CD4-positive, alpha-beta T cell treated with Interleukin-15 for 1 hour (primary cell): ENCODE measurements at places on chromosomes 11 and 22.

DNA sequence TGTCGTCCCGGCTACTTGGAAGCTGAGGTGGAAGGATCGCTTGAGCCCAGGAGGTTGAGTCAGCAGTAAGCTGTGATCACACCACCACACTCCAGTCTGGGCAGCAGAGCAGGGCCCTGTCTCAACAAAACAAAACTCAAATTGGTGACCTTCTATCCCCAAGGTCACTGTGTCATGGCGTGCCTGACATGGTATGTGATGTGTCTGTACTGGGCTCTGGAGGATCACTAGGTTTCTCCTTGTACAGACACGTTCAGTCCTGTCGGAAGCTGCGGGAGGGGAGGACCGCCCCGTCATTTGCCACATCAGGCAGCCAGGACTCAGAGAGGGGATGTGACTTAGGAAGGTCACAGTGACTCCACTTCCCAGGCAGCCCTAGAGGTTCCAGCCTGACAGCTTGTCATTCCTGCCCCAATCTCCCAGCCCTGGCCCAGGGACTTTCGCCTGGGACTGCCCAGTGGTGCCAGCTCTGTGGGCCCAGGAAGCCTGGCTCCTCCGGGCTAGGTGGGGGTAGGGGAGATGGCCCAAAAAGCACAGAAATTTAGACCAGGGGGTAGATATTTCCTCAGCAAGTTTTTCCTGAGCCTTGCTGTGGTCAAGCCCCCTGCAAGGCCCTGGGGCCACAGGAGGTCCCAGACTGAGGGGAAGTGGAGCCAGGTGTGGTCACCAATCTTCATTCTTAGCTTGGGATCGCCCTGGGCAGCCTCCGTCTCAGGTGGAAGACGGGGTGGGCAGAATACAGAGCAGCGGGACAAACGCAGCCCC, 53.2 kb downstream of the TRIOBP start:
- DNase-seq = no peak

GRCh38 chr11:70434813-70435278, 36.5 kb downstream of the CTTN start:
- no peak for DNase-seq

GRCh38 chr11:120722524-120722923, 211.0 kb downstream of the GRIK4 start:
- DNase-seq = no peak

- no peak for DNase-seq
Observed at GRCh38 chr11:117296881-117297280, 5.7 kb downstream of the BACE1-AS start.

GRCh38 chr11:7982582-7983119, 4.5 kb upstream of the EIF3F start:
- DNase-seq = no peak

GRCh38 chr11:66150140-66150539, 80.1 kb downstream of the PACS1 start:
- DNase-seq = no peak

DNA sequence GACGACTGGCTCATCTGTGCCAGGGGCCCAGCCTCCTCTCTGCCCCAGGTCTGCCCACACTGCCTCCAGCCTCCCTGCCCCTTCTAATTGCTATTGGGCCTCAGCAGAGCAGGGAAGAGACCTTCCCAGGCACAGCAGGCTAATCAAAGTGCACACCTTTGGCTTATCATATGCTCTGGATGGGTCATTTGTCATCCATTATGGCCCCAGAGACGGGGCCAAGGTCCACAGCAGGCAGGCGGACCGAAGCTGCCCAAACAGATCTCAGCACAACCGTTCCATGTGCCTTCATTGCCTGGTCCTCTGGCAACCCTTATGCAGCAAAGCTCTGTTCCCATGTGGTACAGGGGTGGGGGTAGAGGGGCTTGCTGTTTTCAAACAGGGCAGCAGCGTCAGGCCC, 66.6 kb downstream of the TP53I11 start:
- no peak for DNase-seq

- DNase-seq = no peak
Observed at GRCh38 chr11:82722231-82722630, 11.4 kb downstream of the FAM181B start.

GRCh38 chr11:6320411-6321155, at the start of gene CAVIN3:
Gene CAVIN3, minus strand, starts transcription at chr11:6320501. Its CDS starts 25 bp downstream, at chr11:6320476.
- no peak for DNase-seq

DNA sequence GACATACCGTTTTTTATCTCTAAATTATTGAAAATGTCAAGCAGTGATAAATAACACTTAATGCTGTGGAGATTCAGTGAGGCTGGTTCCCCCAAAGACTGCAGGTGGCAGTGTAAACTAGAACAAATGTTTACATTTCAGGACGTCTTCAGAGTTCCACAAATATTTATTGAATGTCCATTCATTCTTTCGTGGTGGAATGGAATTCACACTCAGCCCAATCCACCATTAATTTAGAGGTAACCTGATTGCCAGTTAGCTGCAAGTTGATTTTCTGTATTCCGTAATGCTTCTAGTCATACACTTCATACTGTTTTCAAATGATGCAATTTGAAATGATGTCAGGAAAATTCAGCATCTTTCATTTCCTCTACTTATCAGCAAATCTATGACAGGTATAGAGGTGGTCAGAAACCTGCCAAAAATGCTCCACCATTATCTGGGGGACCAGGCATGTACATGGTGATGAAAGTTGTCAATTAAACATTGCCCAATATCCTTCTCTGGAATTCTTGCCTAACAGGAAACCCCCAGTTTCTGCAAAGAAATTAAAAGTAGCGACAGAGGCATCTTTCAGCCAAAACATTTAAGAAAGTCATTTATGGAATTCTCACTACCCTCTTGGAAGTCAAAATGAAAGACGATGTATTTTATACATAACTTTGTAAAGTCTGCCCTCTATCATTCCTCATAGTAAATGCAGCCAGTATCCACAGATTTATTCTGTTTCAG, 94.3 kb upstream of the BMAL1 start:
- DNase-seq = no peak

DNA sequence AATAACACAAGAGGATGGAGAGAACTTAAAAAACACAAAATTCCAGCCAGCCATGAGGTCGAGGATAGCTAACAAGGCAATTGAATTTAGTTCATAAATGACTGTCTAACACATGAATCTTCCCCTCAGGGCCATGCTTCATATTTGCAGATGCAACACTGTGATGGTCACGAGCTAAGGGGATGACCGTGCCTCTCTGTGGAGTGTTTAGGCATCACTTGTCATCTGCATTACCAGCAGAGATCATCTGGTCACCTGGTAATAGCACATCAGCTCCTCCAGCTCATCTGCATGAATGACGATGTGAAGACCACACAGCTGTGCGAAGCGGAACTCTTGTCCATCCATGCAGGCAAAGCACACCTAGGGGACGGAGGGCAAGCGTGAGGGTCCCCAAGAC, 20.9 kb upstream of the SLC25A1 start:
- DNase-seq = no peak

GRCh38 chr11:77438487-77438886, 35.4 kb downstream of the PAK1 start:
- DNase-seq = no peak

- no peak for DNase-seq
Observed at GRCh38 chr11:45761659-45762058, 43.3 kb upstream of the SLC35C1 start.

DNA sequence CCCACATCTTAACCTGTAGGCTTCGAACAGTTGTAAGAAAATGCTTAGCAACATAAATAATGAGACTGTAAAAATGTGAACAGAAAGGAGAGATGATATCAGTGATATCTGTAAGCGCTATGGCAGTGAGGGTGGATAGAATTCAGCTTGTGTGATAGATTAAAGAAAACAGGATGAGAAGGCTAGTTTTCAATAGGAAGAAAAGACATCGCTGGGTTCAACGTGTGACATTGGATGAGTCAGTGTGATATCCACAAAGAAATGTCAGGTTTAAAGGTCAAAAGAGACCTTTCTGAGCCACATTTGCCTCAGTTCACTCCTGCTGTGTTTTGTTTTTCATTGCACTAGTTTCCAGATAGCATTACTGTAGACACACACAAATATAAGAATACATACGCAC, 13.7 kb upstream of the RFPL3 start:
- no peak for DNase-seq

DNA sequence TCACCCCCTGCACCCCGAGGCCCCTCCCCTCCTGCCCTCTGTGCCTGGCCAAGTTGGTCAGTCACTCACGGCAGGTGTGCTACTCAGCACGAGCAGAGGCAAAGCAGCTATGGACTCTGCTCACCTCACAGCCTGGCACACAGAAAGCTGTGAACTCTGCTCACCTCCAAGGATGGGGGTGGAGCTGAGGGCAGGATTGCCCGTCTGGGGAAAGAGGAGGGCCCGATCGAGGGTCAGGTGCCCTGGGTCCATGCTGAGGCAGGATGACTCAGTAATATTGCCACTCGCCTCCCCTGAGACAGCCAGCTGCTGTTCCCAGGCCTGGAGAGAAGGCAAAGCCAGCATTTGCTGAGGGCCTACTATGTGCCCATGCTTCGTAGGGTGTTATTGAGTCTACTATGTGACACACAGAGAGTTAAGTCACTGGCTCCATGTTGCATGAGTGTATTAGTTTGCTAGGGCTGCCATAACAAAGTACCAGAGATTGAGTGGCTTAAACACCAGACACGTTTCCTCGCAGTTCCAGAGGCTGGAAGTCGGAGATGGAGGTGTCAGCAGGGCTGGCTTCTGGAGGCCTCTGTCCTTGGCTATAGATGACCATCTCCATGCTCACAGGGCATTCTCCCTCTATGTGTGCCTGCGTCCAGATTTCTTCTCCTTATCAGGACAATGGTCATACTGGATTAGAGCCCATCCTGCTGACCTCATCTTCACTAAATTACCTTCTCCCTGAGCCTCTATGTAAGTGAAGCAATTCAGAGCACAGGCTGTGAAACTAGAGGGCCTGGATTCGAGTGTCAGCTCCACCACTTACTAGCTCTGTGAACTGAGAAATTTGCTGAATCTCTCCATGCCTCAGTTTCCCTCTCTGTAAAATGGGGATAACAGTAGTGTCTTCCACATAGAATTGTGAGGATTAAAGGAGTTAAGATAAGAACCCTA, 13.2 kb upstream of the TSKU start:
- no peak for DNase-seq

GRCh38 chr11:45661439-45662055, 3.9 kb downstream of the CHST1 start:
- DNase-seq = no peak

DNA sequence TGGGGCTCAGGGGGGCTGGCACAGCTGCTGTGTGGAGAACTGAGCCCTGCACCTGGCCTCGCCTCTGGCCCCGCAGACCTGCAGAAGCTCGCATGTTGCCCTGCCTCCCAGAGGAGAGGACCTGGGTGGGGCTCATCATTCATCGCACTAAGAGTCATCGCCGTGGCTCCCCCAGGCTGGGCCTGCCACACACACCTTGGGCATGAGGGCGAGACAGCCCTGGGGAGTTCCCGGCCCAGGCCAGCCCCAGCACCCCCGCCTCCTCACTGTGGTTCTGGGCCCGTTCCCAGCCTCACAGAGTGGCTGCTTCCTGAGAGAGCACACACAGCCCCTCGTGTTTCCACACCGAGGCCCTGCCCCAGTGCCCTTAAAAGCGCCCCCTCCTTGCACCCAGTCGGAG, 694.6 kb downstream of the TBC1D22A start:
- no peak for DNase-seq

GRCh38 chr11:57978686-57979531, 44.8 kb upstream of the OR9Q1 start:
- no peak for DNase-seq

GRCh38 chr11:88352139-88352538, 14.6 kb upstream of the CTSC start:
- DNase-seq = no peak

- no peak for DNase-seq
Observed at GRCh38 chr11:16081382-16082094, 274.8 kb downstream of the SOX6 start.

GRCh38 chr11:35216962-35217678, 78.1 kb downstream of the CD44 start:
- DNase-seq = peak; percentile 49

DNA sequence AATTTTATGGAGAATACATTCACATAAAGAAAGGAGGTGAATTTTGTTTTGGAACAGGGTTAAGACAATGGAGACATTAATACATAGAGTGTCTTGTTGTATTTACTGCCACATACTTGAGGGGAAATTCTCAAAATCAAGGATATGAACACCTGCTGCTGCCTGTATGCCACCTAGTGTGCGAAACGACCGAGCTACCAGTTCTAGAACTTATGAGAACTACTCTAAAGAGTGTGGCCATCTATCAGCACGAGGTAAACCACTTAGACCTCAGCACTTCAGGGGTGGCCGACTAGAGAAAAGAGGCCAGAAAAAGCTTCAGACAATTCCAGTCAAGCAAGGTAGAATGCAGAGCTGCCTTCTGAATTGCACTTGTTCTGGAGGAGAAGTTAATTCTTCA, 1.5 kb upstream of the AGBL2 start:
- DNase-seq = no peak

DNA sequence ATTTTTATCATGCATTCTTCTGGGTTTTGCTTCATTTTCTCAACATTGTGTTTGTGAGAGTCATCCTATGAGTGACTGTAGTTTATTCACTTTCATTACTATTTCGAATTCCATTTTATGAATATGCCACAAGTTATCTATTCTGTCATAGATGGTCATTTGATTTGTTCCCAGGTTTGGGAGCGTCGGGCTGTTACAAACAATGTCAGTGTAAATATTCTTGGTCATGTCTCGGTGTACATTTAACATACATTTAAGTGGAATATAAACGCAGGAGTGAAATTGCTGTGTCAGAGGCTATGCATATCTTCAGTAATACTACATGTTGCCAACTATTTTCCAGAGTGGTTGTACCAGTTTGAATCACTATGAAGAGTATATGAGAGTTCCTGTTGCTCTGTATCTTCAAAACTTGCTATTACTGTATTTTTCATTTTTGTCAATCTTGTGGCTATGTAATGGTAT, 2.4 kb downstream of the TRIM44 start:
- DNase-seq = no peak

- DNase-seq = peak; percentile 20
Observed at GRCh38 chr22:31496735-31497146, 405 bp downstream of the SFI1 start.
